ENCODE measurements at places on chromosomes 5 and 9. TPM values are rescaled to one million over a fixed set of nuclear protein-coding genes. Genes with fewer than 3 reads are reported as not detected.

FOXD4L5 gene
- not detected for polyA plus RNA-seq

MROH2B gene
- not detected for polyA plus RNA-seq

- no peak for DNase-seq
Measured at GRCh38 chr9:127012250-127012649, 97.7 kb downstream of the RALGPS1 start.

GRCh38 chr9:15570769-15571168 lies 17.9 kb downstream of the CCDC171 start:
- DNase-seq, result no peak

DNA sequence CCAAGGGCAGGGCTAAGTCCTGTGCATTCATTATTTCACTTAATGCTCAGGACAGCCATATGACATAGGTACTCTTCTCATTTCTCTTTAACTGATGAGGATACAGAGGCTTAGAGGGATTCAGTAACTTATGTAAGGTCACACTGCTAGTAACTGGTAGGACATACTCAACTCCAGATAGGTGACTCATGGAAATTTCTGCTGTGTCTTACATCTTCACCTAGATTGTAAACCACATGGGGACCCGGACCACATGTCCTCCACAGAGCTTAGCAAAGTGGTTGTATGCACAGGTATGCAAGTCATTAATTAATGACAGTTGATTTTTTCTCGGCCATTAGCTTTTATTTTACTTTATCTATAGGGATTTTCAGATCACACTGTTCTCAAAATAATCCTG lies 29.3 kb downstream of the SLC1A1 start:
- no peak for DNase-seq

DNA sequence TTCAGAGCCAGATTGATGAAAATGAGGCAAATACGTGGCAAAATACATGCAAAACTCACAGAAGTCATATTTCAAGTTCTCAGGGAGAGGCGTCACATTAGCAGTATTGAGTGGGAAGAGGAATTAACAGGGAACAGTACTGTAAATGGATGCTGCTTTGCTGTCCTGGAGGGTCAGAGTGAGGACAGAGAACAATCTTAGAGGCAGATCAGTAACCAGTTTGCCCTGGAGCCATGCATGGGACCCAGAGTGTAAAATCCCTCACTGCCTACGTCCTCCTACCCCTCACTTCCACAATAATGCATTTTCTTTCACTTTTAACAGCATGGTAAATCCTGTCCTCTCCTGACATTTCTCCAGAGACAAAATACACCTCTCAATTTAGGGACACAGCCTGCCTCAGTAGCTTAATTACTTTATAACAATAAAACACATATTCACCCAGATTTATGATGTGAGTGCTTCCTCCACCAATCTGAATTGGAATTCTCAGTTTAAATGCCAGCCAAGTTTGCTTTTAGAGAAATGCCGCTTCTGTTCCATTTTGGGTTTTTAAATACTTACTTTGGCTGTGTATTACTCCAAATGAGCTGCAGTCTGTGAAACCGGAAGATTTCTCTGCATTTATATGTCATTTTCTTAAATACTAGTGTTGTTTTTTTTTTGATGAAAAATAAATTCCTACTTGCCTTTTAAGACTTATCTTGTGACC lies 70.0 kb downstream of the LMNB1 start:
- DNase-seq, result no peak

DNA sequence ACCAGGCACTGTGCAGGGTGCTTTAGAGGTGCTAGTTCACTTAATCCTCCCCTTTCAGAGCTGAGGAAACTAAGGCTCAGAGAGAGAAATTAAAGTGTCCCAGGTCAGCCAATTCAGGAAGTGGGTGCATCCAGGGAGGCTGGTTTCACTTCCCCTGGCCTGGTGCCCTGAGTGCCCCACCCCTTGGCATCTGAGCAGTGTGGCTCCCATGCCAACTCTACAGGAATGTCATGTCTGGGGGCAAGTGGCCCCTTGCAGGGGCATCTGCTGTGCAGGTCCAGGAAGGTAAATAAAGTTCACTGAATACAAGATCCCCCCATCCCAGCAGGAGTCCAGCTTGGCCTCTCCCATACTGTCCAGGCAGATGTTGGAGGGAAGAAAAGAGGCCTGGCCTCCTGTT lies 4.4 kb upstream of the N4BP3 start:
- DNase-seq, result no peak
